Mammary epithelial cell (primary cell): ENCODE measurements at places on chromosomes 2 and 18. TPM values are rescaled to one million over a fixed set of nuclear protein-coding genes. Genes with fewer than 3 reads are reported as not detected.

- DNase-seq = no peak
These were observed 574.7 kb upstream of the SLC8A1 start for GRCh38 chr2:41026613-41027012.

DNA sequence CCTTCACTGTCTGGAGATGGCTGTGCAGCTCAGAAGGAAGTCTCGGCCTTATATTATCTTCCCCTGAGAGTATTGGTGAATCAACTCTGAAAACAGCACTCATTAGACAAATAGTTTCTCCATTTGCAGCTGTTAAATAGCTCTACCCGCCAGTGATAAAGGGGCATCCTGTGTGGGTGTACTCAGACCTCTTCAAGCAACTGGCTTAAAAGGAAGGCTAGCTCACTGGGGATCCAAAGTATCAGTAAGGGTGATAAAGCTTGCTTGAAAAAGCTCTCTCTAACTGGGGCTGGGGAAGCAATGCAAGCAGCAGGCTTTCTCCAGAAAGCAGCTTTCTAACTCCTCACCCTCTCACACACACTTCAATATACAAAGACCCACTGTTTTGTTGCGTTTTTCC, 64.9 kb upstream of the PSMD14 start:
- no peak for DNase-seq

GRCh38 chr2:208093128-208093527, 31.2 kb downstream of the CRYGD start:
- DNase-seq = no peak

GRCh38 chr2:160613466-160614153, 120.0 kb upstream of the RBMS1 start:
- DNase-seq = peak; percentile 76

DNA sequence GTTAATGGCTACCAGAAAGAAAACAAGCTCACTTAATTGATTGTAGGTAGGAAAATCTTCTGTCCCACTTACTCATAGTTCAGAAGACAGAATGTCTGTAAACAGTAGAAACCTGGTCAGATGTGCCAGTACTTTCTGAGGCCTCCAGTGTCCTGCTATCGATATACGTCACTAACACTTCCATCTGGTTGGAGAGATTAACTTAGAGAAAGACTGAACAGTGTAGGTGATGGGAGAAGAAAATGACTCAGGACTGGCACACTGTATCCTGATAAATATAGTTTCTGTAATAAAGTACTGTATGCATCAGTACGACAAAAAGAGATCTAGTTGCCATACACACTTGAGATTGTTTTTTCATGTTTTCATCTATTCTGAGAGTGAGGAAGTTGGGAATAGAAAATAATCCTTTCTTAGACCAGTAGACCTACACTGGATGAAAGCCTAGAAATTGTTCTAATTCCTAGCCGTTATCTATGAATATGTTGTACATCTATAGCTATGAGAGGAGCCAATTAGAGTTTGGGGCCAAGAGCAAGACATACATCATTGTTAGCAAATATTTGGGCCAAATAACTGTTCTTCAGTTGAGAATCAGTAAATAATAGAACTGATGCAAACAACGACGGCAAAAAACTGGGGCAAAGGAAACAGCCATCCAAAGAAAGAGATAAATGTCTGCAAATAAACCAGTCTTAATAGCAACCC, 105.9 kb downstream of the NAT8 start:
- no peak for DNase-seq

DNA sequence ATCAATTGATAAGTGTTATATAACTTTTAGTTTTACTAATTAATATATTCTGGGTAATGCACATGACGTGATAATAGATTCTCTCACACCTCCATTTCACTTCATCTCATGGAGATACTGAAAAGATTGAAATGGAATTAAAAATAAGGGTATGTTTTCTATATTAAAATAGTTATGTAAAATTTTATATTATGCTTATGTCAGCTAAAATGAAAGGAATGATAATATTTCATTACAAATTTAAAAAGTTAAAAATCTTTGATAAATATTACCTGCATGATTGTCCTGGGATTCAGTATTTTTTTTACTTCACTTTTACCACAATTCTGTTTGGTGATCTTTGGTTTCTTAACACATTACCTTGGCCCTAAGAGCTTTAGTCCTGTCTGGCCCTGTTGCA, 823.8 kb upstream of the NRXN1 start:
- DNase-seq = no peak

- no peak for DNase-seq
These were observed 80.7 kb downstream of the EML4 start for GRCh38 chr2:42249887-42250286.

DNA sequence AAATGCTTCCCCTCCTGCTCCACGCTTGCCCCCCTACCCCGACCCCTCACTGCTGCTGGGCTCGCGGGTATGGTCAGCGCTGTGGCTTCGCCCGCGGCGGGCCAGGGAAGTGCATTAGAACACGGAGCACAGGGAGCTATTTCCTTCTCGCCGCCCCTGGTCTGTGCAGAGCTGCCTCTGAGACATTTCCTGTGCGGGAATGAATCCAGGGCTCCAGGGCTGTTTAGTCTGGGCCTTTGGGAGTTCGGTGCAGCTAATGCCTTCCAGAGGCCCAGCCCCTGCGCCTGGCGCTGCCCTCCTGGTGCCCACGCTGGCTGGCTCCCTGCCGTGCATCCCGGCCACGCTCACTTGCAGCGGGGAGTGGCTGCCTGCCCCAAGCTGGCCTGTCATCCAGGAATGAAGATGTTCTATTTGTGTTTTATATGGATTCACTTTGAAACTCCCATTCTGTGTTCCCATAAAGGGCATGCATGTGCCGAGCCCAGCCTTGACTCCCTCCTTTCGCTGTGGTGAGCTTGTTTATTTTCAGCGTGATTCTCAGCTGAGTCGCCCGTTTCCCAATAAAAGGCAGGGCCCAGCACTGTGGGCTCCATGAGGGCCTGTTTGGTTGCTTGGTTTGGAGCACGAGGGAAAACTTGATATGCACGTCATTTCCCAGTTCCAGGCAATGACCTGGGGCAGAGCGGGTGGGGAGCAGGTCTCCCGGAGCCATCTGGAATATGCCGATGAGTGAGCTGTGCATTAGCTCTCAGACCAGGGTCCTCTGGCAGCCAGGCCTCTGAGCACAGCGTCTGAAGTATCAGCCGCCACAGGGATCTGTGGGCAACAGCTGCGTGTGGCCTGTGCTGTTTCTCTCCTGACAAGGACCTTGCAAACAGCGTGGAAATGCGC, 42.7 kb downstream of the SH3RF3 start:
- DNase-seq = no peak

GRCh38 chr2:113760400-113760799, 4.0 kb upstream of the SLC35F5 start:
- no peak for DNase-seq

GRCh38 chr2:200253639-200254038, 52.9 kb upstream of the SPATS2L start:
- DNase-seq = peak; percentile 72

GRCh38 chr2:69985688-69986087, 24.3 kb upstream of the ASPRV1 start:
- DNase-seq = peak; percentile 80

GRCh38 chr2:196500686-196501431, 138.7 kb upstream of the CCDC150 start:
- peak; percentile 11 for DNase-seq

DNA sequence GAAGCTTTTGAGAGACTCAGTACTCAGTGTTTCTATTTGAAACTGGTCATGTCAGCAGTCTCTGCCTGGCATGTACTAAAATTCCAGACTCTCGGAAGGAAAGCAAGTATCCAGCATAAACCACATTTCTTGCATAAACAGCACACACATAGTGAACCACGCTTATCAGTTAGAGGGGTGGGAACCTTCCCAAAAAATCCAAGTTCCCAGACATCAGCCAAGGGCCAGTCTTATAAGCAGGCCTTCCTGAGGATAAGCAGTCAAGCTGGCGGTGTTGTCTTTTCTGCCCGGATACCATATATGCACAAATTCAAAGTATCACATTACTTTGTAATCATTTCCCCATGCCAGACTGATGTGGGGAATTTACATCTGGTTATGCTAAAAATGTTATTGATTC, 73.6 kb downstream of the ST6GAL2 start:
- DNase-seq = no peak

GRCh38 chr18:75227535-75228296, 17.1 kb downstream of the TSHZ1 start:
- no peak for DNase-seq

Gene STAT4
- 1.6 TPM for polyA plus RNA-seq

Gene TGFBRAP1
- 9.8 TPM for polyA plus RNA-seq

Gene C2orf78
- polyA plus RNA-seq = 0.02 TPM

Gene WNT6
- polyA plus RNA-seq = not detected

Gene GATA6
- 0.62 TPM for polyA plus RNA-seq
